MCF 10A (cell line): ENCODE measurements at places on chromosomes 5 and 9. TPM values are rescaled to one million over a fixed set of nuclear protein-coding genes. Genes with fewer than 3 reads are reported as not detected.
A peak's percentile ranks its signal among the peaks of the same experiment; 100 is the strongest.

The GRPEL2 gene
- total RNA-seq: 69.5 and 86.6 TPM in 2 replicates

The FABP6 gene
- total RNA-seq: not detected in 2 replicates

The CREBRF gene
- total RNA-seq: 16.2 and 22.7 TPM in 2 replicates

The PCDH12 gene
- 0.07 TPM in 1 of 2 replicates, not detected in the other for total RNA-seq

The OR1J2 gene
- not detected in 2 replicates for total RNA-seq

The IFNA21 gene
- not detected in 2 replicates for total RNA-seq

The FREM1 gene
- total RNA-seq: not detected in 2 replicates

The ATOX1 gene
- 155 and 168 TPM in 2 replicates for total RNA-seq

The MYOZ3 gene
- total RNA-seq: not detected in 2 replicates

The SPINK4 gene
- not detected in 2 replicates for total RNA-seq

The PCDHB3 gene
- total RNA-seq: 0.42 and 0.49 TPM in 2 replicates

The PCDHGA1 gene
- 0.20 and 0.35 TPM in 2 replicates for total RNA-seq

The DMGDH gene
- total RNA-seq: 9.2 and 14.7 TPM in 2 replicates

The HARS1 gene
- total RNA-seq: 126 and 131 TPM in 2 replicates

DNA sequence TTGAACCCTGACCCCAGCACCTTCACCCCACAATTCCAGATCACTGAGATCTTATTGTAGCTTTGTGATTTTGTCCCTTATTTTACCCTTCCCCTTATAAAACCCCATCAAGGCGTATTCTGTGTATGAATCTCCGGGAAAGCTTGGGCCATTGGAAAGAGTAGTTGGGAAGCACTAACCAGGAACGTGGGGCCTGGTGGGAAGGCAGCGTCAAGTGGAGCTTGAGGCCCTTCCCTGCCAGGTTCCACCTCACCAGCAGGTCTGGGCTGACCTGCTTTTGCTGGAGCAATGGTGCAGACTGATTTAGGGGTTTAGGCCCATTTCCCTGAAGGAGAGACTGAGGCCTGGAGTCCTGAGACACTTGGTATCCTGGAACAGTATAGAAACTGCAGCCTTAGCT lies 9.3 kb downstream of the PHF2 start:
- DNase-seq: no peak

GRCh38 chr5:10438301-10438700 lies 3.4 kb upstream of the ROPN1L start:
- no peak for DNase-seq

- no peak for DNase-seq
These were observed 11.7 kb upstream of the FAT2 start for GRCh38 chr5:151602806-151603205.

DNA sequence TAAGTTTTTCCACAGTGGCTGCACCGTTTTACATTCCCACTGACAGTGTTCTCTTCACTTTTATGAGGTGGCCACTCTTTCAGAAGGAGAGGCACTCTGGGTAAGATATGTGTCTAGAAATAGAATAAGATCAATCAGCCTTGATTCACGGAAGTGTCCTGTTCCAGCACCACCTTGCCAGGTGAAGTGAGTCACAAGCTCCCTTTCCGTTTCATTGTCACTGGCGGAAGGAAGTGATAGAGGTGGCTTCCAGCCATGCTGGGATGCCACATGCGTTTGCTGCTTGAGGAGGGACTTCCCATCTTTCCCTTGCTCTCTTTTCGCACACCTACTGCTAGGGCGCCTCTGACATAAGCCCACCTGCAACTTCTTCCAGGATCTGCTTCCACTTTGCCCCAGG lies 217.1 kb downstream of the PIK3R1 start:
- peak; percentile 38 for DNase-seq

DNA sequence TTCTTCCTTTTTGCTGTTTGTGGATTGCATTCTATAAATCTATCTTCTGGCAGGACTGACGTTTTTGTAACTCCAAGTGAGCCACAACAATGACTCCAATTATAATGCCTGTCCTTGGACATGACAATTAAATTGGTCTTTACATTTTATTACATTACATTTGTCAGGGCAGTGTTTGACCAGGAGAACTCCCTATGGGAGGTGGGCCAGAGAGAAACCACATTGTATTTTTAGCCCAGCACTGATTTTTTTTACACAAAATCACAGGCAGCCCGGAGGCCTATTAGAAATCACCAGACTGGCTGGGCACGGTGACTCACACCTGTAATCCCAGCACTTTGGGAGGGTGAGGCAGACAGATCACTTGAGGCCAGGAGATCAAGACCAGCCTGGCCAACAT lies 99.1 kb upstream of the SMC5 start:
- DNase-seq: peak; percentile 22

- peak; percentile 72 for DNase-seq
These were observed 187.1 kb downstream of the ARHGEF28 start for GRCh38 chr5:73812962-73813588.

GRCh38 chr5:113205323-113205722 lies 228.7 kb downstream of the DCP2 start:
- peak; percentile 13 for DNase-seq

- DNase-seq: peak; percentile 95
These were observed 29.5 kb downstream of the TGFBI start for GRCh38 chr5:136058039-136058971.

DNA sequence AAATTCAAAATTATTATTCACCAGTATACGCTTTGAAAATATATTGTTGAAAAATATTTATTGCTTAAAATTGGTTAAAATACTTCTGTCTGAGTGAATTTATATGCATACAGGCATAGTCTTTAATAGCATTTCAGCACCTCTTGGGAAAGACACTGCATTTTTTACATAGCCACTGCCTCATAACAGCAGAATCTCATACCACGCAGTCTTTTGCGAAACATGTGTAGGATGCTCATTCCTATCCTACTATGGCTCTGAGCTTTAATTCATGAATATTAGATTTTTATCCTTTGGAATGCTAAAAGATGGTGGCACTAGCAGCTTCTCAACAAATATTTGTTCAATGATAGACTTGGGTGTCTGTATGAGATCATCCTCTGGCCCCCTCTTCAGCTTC lies 94.0 kb upstream of the SH3GL2 start:
- no peak for DNase-seq

DNA sequence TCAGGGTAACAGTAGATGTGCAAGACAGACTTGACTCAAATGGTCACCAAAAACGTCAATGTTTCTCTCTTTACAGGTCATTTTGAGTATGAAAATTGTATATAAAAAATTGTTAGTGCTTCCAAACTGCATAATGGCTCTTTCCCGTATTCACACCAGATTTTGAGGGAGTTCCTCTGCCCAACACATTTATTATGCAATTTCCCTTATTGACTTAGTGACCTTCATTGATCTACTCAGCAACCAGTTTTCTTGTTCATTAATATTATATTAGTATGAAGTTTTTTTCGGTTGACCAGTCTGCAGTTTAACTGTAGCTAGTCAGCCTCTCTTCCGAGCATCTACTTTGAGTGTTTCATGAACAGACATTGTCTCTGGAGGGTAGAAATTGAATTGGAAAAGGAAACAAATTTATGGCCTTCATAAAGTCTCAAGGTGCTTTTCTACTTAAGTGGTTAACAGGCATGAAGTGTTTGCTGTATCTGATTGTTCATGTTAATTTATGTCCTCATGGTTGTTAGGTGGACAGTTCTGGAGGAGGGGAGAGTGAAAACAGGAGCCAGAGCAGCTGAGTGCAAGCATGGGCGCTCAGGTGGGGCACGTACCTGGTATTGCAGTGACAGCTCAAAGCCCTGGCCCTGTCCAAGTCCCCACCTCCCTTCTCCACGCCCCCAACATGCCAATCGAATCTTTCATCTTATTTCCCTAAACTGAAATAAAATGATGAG lies 240.2 kb downstream of the RFK start:
- DNase-seq: no peak

- DNase-seq: no peak
These were observed 97.3 kb upstream of the DAB2 start for GRCh38 chr5:39521940-39522590.

- no peak for DNase-seq
These were observed 156.4 kb upstream of the RFX3 start for GRCh38 chr9:3682186-3682585.

DNA sequence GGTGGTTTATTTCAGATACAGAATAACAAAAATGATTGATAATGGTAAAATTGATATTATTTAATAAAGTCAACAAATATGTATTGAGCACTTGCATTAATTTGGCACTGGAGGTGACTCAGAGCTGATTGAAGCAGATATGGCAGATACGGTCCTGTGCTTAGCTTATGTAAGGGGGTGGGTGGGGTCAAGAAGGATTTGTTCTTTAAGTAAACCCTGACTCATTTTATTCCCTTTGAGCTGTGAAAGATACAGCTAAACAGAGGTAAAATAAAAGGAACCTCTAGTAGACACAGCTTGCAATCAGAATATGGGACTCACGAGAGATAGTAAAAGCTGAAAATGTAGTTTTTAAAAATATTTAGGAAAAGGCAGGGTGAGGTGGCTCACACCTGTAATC lies 201.3 kb upstream of the CLINT1 start:
- DNase-seq: peak; percentile 39

DNA sequence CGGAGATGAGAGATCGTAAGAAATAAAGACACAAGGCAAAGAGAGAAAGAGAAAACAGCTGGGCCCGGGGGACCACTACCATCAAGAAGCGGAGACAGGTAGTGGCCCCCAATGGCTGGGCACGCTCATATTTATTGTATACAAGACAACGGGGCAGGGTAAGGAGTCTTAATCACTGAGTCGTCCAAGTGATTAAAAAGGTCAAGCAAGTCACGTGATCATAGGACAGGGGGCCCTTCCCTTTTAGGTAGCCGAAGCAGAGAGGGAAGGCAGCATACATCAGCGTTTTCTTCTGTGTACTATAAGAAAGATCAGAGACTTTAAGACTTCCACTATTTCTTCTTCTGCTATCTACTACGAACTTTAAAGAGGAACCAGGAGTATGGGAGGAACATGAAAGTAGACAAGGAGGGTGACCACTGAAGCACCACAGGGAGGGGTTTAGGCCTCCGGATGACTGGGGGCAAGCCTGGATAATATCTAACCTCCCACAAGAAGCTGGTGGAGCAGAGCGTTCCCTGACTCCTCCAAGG lies 24.6 kb upstream of the QSOX2 start:
- DNase-seq: no peak

- no peak for DNase-seq
These were observed 108.7 kb downstream of the HSD17B3 start for GRCh38 chr9:96193236-96193755.

GRCh38 chr5:21219251-21219650 lies 1231.3 kb upstream of the CDH18 start:
- DNase-seq: peak; percentile 18

- no peak for DNase-seq
These were observed 64.3 kb downstream of the FEM1C start for GRCh38 chr5:115480271-115480670.

DNA sequence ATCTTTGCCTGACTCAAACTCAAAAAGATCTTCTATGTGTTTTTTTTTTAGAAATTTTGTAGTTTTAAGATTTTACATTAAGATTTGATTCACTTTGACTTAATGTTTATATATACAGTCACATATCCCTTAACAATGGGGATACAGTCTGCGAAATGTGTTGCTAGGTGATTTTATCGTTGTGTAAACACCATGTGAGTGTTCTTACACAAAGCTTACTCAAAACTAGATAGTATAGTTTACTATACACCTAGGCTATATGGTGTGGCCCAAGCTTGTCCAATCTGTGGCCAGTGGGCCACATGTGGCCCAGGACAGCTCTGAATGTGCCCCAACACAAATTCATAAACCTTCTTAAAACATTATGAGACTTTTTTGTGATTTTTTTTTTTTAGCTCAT lies 131.9 kb downstream of the CWC27 start:
- DNase-seq: no peak

- no peak for DNase-seq
These were observed 369.8 kb upstream of the PDE4D start for GRCh38 chr5:60263346-60263745.

DNA sequence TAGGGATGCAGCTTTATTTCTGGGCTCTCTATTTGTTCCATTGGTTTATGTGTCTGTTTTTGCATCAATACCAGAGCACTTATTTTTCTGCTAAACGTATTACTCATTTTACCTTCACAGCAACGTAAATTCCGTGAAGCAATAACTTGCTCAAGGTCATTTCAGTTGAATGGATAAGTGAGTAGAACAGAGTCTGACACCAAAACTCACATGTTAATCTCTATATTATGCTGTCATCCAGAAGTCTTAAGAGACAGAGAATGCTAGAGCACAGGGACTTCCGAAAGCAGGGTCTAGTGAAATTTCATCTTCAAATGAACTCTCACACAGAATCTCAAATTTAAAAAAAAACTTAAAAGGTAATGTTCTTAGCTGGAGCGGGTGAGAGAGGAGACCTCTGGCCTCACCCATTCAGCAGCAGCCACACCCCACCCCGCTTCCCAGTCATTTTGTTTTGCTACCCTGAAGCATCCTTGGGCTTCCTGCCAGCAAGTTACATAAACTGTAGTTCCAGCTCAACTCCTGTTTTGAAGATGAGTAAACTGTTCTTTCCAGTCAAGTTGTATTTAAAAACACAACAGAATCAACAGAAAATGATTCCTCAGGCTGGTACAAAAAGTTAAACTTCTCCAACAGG lies 69.3 kb downstream of the TRIM36 start:
- peak; percentile 77 for DNase-seq

DNA sequence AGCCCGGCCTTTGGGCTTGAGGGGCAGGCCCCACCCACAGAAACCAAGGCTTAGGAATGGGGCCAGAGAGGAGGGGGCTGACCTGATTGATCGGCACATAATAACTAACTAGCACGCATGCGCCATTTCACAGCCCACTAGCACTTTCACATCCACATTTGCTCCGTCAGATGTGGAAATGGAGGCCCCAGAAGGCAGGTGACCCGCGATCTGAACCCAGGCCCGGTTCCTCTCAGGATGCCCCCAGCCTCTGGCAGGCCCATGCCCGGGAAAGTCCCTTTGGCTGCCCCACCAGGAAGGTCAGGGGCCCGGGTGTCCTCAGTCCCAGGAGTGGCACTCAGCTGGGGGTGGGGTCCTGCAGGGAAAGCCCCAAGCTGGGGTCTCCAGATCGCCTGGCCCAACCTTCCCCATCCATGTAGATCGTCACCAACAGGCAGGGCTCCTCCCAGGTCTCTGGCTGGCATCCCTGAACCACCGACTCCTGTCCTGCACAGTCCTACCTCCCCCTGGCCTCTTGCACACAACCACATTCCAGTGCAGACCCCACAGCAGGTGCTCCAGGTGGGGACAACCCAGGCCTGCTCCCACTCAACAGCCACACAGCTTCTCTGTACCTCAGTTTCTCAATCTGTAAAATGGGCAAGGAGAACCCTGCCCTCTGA lies 46.7 kb downstream of the VAV2 start:
- DNase-seq: no peak

DNA sequence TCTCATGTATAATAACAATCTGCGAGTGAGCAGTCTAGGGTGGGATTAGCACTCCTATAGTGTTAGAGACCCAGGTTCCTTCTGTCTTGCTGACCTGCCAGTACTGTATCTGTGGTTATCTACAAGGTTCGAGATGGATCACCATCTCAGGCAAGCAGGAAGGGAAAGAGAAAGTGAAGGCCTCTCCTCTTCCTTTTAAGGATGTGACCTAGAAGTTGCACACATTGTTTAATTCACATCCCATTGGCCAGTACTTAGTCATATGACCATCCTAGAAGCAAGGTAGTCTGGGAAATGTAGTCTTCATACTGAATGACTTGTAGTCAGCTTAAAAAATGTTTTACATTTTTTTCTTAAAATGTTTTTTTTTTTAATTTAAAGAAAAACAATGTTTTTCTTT lies 168.6 kb downstream of the CARTPT start:
- peak; percentile 81 for DNase-seq
